ENCODE measurements at places on chromosomes 16 and 17.
A peak's percentile ranks its signal among the peaks of the same experiment; 100 is the strongest.

DNA sequence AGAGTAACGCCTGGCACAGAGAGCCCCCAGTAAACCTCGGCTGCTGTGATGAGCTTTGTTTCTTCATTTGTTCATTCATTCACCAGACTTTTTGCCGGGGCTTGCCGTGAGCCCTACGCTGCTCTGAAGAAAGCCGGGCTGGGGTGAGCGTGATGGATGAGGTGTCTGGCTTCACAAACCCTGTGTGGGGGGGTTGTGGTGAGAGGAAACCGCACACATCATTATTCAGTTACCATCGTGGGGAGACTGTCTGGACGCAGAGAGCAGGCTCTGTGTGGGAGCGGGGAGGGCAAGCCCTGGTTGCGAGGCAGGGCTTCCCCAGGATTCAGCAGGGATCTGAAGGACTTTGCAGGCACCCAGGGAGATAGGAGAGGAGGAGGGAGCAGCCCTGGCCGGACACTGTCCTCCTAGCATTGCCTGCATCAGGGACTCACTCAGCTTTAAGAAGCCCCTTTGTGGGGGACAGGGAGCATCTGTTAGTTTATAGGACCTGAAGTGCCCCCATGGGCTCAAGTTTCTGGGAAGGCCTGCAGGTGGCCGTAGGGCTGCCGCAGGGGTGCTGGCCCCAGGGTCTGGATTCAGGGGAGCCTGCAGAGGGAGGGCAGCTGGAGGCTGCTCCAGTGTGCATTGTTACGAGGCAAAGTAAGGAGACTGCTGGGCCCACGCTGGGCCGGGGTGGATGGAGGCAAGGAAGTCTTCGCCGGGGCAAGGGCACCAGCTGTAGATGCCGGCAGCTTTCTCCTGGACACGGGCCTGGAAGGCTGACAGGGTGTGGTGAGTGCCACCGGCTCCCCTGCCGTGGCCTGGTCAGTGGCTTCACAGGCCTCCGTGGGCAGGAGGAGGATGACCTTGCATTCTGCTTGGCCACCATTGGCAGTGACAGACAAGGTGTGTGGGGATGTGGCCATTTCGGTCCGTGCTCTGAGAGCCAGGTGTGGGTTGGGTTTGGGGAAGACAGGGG is 334.5 kb downstream of the SEC14L1 start:
- no peak for DNase-seq

GRCh38 chr16:641326-642188 is at the start of gene MCRIP2:
Gene MCRIP2, plus strand, starts transcription at chr16:641828. Its CDS starts 164 bp downstream, at chr16:641992.
- DNase-seq: peak; percentile 31

DNA sequence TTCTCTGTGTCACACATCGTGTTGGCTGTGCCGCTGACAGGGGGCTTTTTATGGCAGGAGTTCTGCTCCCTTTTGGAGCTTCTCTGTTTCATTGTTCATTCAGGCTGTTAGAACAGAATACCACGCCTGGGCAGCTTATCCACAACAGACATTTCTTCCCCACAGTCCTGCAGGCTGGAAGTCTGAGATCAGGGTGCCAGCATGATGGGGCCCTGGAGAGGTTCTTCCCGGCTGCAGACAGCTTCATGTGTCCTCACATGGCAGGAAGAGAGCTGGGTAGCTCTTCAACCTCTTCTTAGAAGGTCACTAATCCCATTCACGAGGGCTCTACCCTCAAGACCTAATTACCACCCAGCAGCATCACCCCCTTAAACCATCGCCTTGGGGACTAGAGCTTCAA is 65.1 kb downstream of the DHRS7C start:
- DNase-seq: no peak

- DNase-seq: no peak
These were observed 534.4 kb upstream of the SALL1 start for GRCh38 chr16:51685498-51685897.

DNA sequence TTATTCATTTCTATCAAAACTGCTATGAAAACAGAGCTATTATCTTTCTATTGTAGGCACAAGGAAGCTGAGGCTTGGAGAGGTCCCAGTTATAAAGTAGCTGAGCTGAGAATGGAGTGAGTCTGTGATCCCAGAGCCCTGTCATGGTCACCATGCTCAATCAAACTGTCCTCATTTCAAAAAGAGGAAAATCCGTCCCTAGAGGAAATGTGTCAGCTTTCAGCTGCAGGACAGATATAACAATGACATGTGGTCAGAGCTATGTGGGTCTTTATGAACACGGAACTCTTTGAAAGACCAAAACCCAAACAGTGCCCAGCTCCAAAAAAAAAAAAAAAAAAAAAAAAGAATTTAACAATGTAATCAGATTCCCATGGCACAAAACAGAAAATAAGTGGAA is 266.1 kb downstream of the XYLT1 start:
- DNase-seq: no peak

- no peak for DNase-seq
These were observed at the start of gene SKAP1 for GRCh38 chr17:48429638-48430586. Gene SKAP1, minus strand, starts transcription at chr17:48430214.

Measured in amniotic stem cell (primary cell).